ENCODE measurements at places on chromosomes 16 and 17.

- DNase-seq: no peak
Measured at GRCh38 chr17:36849871-36850348, 87.4 kb upstream of the LHX1 start.

DNA sequence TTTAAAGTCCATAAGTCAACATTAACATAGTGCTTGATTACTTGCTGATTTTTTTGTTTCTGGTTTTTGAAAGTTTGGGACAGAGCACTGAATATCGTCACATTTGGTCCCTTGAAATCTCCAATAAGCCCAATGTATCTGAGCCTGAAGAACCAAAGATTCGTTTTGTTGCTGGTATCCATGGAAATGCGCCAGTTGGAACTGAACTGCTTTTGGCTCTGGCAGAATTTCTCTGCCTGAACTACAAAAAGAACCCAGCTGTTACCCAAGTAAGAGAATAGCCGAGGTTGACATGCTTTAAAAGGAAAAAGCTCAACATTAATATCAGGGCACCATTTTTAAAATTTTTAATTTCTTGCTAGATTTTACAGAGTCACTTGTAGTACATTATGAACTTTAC is 27.7 kb upstream of the GOSR1 start:
- DNase-seq: no peak

DNA sequence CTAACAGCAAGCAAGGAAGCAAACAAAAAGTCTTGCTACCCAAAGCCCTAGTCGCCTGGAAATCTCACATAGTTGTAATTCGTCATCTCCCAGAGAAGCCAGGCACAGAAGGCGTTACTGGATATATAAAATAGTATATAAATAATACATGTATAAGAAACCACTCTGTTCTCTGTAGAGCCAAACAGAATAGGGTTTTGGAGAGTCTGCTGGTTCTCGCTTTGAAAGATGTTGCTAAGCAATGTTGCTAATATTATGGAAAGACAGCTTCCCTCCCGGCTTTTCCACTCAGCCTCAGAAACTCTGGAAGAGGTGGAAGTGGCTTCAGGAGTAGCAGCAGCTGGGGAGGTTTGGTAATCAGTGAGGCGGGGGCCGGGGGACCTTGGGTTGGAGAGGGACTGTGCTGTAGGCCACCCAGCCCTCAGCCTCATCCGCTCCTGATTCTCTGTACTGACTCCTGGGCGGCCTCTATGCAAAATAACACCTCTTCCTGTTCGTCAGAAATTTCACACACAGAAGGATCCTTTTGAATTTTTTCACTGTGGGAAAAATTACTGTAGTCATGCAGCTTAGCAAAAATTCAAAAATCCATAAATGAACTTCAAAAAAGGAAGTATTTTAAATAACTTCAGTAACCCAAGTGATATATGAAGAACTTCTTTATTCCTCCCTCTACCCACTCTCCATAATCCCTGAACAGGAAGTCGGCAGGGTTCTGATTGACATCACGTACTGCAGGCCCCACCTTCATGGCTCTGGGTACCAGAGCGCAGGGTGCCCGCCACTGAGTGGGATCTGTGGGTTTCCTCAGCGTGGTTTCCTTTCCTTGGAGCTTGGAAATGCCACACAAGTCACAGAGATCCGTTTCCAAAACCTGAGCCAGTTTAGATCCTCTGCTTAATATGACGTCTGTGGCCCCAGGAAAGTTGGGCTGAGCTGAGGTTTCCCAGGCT is 51.4 kb downstream of the RAP1GAP2 start:
- DNase-seq: no peak

- no peak for DNase-seq
Measured at GRCh38 chr17:69523244-69523861, 108.9 kb downstream of the MAP2K6 start.

DNA sequence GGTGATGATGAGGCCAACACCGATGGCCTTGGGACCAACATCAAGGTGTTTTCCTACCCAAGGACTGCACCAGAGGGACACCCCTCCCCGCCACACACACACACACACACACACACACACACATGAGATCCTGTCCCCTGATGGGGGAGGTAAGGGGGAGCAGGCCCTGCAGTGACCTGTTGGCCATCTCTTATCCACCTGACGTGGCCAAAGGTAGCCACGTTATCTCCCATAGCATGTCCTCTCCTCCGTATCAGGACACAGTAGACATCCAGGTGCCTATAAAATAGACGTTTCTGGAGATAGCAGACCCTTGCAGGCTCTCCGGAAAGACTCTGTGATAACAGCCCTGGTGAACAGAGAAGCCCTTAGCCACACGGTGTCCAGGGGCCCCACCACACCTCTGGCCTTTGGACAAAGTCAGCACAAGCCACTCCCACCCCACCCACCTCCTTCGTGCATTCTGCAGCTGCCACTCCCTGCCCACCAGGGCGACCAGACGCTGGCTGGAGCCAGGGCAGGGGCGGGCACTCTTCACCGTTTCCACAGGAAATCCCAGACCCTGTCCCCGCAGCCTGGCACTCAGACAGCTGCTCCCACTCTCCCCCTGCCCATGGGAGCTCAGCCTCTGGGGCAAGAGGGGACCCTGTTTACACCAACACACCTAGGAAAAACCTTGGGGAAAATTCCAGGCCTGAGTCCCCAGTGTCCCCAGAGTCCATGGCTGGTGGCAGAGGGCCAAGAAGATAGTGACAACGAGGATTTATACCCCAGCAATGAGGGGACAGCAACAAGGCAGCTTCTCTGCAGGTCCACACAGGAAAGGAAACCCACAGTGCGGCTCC is 15.4 kb upstream of the ENPP7 start:
- no peak for DNase-seq

- no peak for DNase-seq
Measured at GRCh38 chr17:59643159-59644140, 23.8 kb downstream of the CLTC start.

- DNase-seq: no peak
Measured at GRCh38 chr17:80851277-80851925, 140.2 kb upstream of the CHMP6 start.

GRCh38 chr16:30829130-30830071 is 42.4 kb upstream of the ZNF629 start:
- no peak for DNase-seq

DNA sequence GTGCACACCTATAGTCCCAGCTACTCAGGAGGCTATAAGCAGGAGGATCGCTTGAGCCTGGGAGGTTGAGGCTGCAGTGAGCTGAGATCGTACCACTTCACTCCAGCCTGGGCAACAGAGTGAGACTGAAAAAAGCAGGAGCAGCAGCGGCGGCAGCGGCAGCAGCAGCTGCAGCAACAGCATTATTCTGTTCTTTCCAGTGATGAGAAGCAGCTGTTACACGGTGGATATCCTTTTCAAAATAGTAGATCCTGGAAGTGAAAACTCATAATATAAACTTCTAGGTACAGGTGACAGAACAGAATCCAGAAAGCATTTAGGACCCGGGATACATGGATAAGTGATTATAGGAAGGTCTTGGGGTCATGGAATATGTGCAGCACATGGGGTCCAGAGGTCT is 17.8 kb upstream of the HNF1B start:
- no peak for DNase-seq

GRCh38 chr17:49508061-49508865 is 13.2 kb downstream of the NGFR start:
- DNase-seq: no peak

DNA sequence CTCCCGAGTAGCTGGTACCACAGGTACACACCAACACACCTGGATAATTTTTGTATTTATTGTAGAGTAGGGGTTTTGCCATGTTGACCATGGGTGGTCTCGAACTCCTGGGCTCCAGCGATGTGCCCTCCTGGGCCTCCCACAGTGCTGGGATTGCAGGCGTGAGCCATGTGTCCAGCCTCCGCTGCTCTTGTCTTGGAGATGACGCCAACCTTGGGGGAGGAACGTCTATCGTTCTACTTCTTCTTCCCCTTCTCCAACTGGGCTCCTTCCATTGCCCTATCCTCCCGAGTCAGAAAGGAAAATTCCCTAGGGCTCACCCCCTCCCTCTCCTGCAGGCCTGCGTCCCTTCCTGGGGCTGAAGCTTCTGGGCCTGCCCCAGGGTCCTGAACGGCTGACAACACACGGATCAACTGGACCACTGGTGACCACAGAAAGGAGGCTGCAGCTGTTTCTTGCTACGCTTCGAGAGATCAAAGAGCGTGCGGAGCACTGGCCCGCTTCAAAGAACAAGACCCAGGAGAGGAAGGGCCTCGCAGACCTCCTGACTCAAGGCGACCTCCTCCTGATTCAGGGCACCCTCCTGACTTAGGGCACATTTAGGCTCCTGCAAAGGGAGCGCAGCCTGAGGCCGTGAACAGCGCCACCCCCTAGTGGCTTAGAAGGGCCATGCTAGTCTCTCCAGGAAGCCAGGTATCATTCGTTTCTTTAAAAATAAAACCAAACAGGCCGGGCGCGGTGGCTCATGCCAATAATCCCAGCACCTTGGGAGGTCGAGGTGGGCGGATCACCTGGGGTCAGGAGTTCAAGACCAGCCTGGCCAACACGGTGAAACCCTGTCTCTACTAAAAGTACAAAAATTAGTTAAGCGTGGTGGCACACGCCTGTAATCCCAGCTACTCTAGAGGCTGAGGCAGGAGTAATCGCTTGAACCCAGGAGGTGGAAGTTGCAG is 48.5 kb upstream of the HELZ start:
- DNase-seq: peak; percentile 37

- no peak for DNase-seq
Measured at GRCh38 chr16:30741461-30741914, 6.7 kb upstream of the PHKG2 start.

GRCh38 chr17:71472809-71473789 is 647.7 kb upstream of the SOX9 start:
- DNase-seq: no peak

DNA sequence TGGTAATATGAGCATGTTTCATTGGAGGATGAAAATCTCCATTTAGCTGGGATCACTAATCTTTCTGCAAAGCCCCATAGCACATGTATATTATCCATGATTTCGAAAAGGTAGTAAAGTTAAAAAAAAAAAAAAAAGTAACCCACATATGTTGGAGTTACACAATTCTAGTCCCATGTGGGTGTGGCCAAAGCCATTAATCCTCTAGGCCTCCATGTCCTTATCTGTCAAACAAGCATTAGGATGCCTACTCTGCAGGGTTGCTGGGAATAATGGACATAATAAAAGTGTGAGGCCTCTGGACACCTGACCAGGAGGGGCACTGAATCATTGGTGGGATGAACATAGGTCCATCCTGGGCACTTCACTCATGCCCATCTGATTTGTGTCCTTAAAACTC is 29.2 kb upstream of the VAT1L start:
- DNase-seq: no peak

DNA sequence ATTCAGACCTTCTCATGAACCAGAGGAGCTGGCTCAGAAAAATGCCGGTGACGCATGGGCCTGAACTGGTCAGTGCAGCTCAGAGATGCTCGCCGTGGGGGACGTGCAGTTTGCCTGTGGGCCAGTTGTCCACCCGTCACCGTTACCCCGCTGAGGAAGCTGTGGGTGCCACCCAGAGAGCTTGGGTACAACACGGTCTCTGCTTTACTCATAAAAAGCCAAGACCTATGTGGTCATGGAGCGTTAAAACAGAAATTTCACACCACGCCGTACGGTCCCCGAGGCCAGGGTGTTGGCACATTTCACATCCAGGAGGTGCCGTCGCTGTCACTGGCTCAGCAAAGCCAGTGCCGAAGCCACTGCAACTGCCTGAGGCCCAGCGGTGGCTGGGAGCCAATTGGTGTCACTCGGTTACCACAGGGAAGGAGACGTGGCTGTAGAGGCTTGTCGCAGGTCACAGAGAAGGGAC is 120.9 kb downstream of the METRNL start:
- peak; percentile 15 for DNase-seq

GRCh38 chr16:10511829-10512228 is 68.6 kb downstream of the EMP2 start:
- no peak for DNase-seq

GRCh38 chr16:71357681-71358080 is 842 bp upstream of the CALB2 start:
- DNase-seq: no peak

GRCh38 chr16:2485811-2486507 is 11.0 kb downstream of the TBC1D24 start:
- no peak for DNase-seq

GRCh38 chr17:32015245-32016013 is 8.2 kb downstream of the LRRC37B start:
- no peak for DNase-seq

- DNase-seq: no peak
Measured at GRCh38 chr16:78462288-78463208, 363.1 kb downstream of the WWOX start.

GRCh38 chr17:81814748-81815645 is 11.0 kb downstream of the GCGR start:
- no peak for DNase-seq

- no peak for DNase-seq
Measured at GRCh38 chr17:57906910-57907309, 48.3 kb downstream of the CUEDC1 start.

DNA sequence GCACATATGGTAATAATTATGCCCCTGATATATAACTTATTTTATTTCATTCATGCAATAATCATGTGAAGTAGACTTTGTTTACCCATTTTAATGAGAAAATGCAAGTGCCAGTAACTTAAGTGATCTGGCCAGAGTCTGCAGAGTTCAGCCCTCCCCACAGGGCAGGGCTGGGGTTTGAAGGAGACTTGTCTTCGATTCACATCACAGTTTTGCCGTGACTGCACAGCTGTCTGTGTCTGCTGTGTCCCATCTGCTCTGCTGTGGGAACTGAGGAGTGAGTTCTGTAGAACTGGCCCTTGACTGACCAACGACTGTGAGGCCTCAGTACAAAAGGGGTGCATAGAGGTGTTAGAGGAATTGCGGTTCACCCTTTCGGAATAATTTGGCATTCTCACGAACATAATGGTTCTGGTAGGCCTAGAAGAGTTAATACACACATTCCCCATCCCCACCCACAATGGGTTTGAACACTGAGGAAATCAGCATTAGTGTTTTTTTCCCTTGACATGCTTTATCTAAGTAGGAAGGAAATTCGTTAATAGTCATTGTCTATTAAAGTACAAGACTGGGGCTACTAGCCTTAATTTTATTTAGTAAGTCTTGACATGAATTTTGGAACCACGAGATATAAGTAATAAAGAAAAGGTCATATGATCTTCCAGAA is 113.6 kb upstream of the MON1B start:
- no peak for DNase-seq

DNA sequence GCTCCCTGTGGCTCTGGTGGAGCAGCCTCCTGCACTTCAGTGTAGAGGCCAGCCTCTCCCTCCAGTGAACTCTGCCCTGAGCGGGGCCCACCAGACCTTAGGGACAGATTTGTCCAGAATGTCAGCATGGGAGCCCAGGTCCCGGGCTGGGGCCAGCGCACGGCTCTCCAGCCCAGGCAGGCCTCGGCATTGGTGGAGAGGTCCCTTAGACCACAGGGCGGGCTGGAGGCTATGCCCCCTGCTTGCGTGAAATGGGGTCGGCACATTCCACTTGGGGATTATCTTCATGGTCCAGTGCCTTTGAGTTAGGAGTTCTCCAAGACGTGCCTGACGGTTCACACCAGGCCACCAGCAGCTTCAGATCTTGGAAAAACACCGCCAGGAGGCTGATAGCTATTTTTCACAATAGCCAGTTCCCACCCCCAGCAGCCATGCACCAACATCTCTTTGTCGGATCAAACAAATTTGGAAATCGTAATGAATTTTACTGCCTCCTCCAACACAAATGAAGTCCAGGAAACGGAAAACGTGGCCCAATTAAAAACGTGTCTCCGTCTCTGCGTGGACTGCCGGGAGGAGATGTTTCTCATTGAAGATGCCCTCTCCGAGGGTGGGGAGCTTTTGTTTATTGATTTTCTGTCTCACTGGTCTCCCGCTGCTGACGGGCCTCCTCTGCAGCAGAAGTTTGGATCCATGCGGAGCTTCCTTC is 110.0 kb upstream of the CIBAR2 start:
- DNase-seq: no peak

- DNase-seq: no peak
Measured at GRCh38 chr17:50911890-50912289, 45.7 kb upstream of the TOB1 start.

- DNase-seq: no peak
Measured at GRCh38 chr17:75334723-75335122, 45.5 kb upstream of the SLC25A19 start.

Measured in activated T-helper 1 cell treated with Interleukin-2 at 50 U/mL for 16 hours (primary cell).